ENCODE measurements at places on chromosomes 11 and 22. TPM values are rescaled to one million over a fixed set of nuclear protein-coding genes. Genes with fewer than 3 reads are reported as not detected.

- no peak for DNase-seq
Observed at GRCh38 chr11:127044535-127044934, 44.0 kb upstream of the KIRREL3 start.

The CXCR5 gene
- total RNA-seq: 20.3 TPM

DNA sequence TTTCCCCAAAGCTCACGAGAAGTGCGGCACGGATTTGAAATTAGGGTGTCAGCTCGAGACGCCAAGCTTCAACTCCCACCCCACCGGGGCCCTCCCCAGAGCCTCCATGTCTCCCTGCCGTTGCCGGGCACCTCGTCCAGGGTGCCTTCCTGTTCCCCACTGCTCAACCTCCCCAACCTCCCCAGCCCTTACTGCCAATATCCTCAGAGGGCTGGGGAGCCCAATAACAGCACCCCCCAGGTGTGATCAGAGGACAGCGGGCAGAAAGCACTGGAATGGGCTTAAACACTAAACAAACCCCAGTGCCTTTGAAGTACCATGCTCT is 1336.4 kb downstream of the TBC1D22A start:
- DNase-seq: no peak

GRCh38 chr11:118276422-118276821 is 12.3 kb upstream of the MPZL2 start:
- DNase-seq: no peak

- DNase-seq: no peak
Observed at GRCh38 chr11:32100495-32100894, 9.6 kb downstream of the RCN1 start.

Measured in activated T-cell treated with anti-CD3 and anti-CD28 coated beads, Interleukin-2, amount 50 U/mL, for 72 hours (primary cell).